ENCODE measurements at places on chromosomes 5 and 9.

DNA sequence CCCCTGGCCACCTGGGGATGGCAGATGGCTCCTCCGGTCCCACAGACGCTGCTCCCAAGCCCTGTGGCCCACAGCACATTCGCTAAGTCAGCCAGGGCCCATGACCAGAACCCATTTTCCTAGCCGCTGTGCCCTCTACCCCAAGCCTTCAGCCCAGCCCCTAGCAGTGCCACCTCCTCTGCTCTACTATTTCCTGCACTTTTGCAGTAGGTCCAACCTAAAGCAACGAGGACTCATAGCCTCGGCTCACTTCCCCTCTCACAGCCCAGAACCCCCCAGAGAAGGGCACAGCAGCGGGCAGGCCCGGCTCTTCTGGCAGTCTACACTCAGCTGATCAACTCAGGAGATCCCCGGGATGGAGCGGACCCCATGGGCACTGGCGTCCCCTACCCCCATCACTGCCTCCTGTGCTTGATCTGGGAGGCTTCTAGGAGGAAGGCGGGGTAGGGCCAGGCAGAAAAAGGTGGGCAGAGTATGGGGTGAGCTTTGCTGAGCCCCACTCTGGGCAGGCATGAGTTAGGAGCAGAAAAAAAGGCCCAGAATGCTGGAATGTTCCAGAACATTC, 111.2 kb downstream of the ZNF354C start:
- no peak for DNase-seq

DNA sequence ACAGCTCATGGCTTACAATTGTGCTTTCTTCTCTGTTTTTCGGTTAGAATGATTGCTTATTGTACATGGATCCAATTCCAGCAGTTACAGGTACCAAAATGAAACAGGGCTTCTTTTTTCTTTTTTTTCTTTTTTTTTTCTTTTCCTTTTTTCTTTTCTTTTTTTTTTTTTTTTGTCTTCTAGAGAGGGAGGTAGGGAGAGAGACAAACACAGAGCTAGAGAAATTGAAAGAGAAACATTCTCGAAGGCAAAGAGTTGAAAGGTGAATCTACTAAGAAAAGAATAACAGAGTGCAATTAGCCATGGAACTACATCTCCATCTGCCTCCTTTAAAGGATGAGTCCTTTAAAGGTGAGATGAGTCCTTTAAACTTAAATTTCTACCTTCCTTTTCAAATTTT, 1.0 kb upstream of the EDIL3 start:
- DNase-seq, result no peak

DNA sequence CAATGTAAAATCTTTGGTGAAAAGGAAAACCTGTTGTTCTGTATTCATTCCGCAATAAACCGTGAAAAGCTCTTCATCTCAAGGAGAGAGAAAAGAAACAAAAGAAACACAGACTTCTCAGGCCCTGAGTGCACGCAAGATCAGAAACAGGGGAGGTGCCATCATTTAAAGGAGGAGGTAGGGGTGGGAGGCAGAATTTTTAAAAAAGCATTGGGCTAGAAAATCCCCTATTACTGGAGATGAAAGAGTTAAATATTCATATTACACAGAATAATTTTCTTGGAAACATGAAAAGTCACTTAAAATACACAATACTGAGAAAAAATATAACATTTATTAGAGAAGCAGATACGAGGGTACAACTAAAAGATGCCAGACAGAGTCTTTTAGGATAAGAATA, 56.3 kb downstream of the USP20 start:
- no peak for DNase-seq

- no peak for DNase-seq
Measured at GRCh38 chr5:83551821-83552220, 80.3 kb downstream of the VCAN start.

DNA sequence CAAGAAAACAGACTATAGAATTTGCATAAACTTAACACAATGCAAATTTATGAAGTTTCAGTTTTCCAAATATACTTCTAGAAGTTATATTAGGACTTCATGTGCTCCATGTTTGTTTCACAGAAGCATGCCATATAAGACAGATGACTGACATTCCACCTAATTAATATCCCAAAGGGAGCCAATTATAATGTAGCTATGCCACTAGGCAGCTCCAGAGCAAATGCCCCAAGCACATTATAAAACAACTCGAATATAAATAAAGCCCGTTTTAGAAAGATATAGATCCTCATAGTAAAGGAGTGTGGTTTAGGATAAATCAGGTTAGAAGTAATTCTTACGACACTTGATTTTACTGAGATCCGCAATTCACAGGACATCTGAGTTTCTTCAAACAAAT, 8.9 kb downstream of the DROSHA start:
- DNase-seq, result no peak

- DNase-seq, result no peak
Measured at GRCh38 chr5:16618138-16618897, 1.5 kb upstream of the RETREG1 start.

DNA sequence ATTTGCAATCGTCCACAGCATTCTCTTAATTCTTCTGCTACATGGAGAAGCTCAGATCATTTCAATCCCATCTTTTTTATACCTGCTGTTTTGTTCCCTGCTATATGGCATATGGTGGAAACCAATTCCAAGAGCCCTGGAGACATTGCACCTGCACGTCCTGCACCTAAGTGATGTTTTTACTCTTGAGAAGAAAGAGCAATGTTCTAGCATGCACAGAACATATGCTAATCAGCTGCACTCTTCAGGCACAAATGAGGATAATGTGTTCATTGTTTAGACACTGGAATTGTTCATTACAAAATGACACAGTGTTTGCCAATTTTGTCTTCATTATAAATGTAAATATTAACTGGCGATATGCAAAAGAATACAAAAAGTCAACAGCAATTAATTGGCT, 935.8 kb downstream of the TLE4 start:
- no peak for DNase-seq

GRCh38 chr5:179344431-179345182, 654 bp downstream of the ADAMTS2 start:
- DNase-seq, result no peak

DNA sequence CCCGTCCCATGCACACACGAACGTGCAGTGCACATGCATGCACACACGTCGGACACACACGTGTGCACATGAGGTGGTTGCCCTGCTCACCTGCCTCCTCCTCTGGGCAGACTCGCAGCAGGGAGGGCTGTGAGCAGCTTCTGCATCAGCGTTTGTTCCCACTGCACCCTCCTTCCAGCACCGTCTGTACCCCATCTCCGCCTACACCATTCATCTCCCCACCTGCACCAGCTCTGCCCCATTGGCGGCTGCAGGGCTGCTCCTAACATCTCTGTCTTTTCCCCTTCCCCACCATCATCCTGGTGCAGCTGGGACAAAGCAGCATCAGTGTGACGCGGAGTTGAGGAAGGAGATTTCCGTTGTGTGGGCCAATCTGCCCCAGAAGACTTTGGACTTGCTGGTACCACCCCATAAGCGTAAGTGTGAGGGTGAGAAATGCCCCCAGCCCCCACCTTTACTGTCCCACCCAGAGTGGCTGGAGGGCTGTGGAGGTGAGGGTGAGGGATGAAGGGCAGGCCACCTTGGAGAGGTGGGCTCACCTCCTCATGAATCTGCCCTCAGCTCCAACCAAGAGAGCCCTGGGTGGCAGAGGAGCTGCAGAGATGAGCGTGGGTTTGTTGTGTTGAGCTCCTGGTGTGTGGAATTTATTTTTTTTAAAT, 234.6 kb downstream of the CACNA1B start:
- no peak for DNase-seq

- no peak for DNase-seq
Measured at GRCh38 chr5:10756549-10756948, 4.5 kb downstream of the DAP start.

DNA sequence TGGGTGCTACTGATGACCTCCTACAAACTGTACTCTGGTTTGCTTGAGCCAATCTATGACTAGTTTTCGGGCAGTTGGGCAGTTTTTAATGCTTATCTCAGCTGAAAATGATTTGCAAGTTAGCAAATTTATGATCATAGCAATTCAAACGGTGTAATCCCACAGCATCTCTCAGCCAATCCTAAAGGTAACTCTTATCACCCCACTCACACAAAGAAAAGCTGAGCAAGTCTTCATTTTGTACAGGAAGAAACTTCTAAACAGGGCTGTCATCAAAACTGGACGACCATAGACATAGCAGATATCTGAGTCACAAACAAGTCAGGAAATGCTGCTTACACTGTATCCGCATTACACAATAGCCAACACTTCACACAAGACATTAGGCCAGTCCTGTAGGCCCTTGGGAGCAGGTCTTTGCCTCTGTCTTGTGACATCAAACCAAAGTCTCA, 2.6 kb upstream of the ENC1 start:
- no peak for DNase-seq

- no peak for DNase-seq
Measured at GRCh38 chr5:169874621-169875020, 105.7 kb downstream of the INSYN2B start.

GRCh38 chr5:172437445-172438318, 16.6 kb downstream of the SH3PXD2B start:
- no peak for DNase-seq

DNA sequence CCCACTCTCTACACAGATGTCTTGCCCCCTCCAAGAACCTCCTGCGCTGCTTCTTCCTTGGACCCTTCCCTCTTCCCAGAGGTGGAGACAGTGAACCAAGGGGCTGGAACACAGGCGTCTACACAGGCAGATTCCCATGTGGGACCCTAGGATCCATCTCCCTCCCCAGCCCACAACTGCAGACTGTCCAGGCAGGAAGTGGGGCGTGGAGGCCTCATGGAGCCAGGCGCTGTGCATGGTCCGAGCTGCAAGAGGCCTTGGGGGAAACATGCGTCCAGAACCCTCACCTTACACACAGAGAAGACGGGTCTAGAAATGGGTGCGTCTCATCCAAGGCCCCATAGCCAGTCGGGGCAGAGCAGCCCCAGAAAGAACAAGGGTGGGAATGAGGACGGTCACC, 117.5 kb downstream of the VAV2 start:
- DNase-seq, result no peak

GRCh38 chr9:117403848-117404247, 11.0 kb downstream of the ASTN2 start:
- DNase-seq, result no peak

GRCh38 chr9:134187110-134187531, 22.8 kb upstream of the RNU6ATAC start:
- DNase-seq, result no peak

DNA sequence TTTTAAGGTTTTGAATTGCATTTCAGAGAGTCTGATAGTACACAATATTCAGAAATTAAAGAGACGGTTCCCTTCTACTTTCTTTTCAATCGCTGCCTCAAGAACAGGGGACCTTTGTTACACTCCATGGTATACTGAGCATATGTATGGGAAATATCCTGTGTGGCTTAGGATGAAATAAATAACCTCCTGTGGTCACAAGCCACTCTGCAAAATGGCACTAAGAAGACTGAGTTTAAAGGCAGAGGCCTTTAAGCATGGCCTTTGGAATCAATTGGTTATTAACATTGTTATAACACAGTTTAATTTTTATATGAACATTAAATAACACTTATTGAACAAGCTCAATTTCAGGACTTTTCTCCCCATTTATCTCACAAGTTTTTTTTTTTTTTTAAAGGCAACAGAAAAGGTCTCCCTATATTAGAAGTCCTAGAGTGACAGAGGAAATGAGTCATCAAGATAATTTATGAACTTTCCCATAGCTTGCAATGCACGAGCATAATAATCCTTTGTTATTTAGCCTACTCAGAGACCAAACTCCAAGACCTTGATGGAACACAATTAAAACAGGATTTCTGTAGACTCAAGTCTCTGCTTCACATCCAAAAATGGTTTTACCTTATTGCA, 341.9 kb downstream of the TMEM167A start:
- no peak for DNase-seq

DNA sequence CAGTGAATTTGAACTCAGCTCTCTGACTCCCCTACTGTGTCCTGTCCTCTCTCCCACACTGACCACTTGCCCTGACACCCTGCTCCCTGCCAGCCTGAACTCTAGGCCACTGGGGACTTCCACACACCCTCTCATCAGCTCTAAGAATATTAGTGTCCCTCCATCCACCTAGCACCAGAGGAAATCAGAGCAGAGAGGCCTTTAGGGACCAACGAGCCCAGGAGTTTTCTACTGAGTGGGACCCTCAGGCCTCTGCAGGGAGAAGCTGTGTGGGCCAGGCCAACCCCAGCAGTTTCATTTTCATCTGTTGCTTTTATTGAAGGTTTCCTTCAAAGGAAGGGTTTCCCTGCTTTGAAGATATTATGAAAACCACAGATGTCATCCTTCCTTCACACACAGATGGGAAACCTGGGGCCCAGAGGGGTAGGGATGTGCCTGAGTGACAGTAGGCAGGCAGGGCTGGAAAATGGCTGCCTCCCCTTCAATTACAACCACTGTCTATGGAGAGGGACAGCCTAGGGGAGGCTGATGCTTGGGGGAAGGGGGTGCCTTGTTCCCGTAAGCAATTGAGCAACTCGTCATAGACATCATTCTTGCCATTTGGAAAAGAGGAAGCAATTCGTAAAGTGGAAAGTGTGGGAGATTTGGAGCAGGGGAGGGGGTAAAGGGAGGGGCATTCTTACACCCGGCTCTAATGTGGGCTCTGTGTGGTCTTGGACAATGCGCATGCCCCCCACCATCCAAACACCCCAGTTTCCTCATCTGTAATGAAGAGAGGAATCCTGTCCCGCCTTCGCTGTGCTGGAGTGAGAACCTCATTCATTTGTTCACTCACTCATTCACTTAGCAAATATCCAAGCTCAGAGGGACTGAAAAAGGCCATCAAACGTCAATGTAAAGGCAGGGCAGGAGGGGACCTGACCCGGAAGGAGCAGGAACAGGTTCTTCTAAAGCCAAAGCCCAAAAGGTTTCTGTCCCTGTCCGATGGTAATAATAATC, 3.9 kb downstream of the GLIPR2 start:
- DNase-seq, result no peak

DNA sequence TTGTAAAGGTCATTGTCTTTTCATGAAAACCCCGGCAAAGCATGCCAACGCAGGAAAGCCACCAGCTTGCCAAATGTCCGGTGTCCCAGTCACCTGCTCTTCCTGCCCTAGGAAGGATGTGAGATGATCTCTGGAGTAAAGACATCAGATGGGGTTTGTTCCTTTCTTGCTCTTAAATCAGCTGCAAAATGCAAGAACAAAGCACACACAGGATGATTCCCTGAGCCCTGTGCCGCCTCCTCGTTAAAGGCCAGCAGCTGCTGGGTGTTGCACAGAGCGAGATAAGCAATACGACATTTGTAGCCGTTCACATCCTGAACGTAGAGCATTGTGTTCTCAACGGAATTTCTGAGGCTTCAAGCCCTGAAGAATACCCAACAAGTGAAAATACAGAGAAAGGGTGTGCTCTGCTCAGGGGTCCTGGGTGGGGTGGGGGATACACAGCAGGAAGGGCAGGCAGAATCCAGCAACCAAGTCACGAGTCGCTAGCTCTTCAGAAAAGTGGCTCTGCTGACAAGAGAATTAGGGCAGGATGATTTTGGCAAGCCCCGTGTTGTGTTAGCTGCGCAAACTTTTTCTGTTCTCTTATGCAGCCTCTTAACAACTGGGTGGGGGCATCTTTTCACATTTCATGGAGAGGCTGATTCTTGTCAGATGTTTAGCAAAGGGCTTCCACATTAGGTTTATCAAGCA, 229.2 kb upstream of the MAP3K1 start:
- DNase-seq, result no peak

- no peak for DNase-seq
Measured at GRCh38 chr9:2742214-2742613, 24.9 kb downstream of the KCNV2 start.
